ENCODE measurements at places on chromosomes 1 and 21. TPM values are rescaled to one million over a fixed set of nuclear protein-coding genes. Genes with fewer than 3 reads are reported as not detected.
A peak's percentile ranks its signal among the peaks of the same experiment; 100 is the strongest.

- peak; percentile 97 for DNase-seq
These were observed at the start of gene HAX1 for GRCh38 chr1:154272217-154272998. Gene HAX1, plus strand, starts transcription at chr1:154272629. Its CDS starts 95 bp downstream, at chr1:154272724.

GRCh38 chr1:156740237-156740740, 599 bp downstream of the MRPL24 start:
- no peak for DNase-seq

- no peak for DNase-seq
These were observed 45.7 kb downstream of the ATP2B4 start for GRCh38 chr1:203672346-203672745.

- DNase-seq = peak; percentile 94
These were observed 11.3 kb upstream of the RIPK4 start for GRCh38 chr21:41777951-41778815.

DNA sequence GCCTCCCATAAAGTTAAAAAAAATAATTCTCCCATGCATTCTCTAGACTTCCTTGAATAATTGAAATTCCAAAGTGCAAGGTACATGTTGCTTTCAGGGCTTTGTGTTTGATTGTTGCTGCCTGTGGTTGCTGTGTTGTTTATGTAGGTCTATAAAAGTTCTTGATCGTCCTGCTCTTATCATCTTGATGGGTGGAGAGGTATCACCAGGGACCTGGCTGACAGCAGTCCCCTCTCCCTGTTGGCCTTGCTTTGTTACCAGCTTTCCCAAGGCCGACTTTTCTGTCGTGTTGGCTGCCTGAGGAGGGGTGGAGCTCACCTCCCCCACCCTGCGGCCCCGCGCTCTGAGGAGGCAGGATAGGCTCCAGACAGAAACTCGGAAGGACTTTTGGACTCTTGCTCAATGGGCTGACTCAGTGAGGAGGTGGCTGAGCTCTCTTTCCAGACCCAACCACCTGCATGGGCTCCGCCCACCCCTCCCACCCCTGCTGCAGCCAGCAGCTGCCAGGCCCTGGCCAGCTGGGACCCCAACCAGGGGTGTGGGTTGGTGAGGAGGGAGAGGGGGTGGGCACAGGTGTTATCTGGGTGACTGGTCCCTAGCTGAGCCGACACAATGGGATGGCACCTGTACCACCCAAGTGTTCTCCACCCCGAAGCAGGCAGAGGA, 2.0 kb downstream of the INAVA start:
- DNase-seq = no peak

GRCh38 chr1:34840426-34840825, 19.1 kb downstream of the SMIM12 start:
- peak; percentile 30 for DNase-seq

OLFML2B gene
- 4.5 TPM for total RNA-seq

- no peak for DNase-seq
These were observed 471.4 kb downstream of the PTBP2 start for GRCh38 chr1:97192872-97193572.

DNA sequence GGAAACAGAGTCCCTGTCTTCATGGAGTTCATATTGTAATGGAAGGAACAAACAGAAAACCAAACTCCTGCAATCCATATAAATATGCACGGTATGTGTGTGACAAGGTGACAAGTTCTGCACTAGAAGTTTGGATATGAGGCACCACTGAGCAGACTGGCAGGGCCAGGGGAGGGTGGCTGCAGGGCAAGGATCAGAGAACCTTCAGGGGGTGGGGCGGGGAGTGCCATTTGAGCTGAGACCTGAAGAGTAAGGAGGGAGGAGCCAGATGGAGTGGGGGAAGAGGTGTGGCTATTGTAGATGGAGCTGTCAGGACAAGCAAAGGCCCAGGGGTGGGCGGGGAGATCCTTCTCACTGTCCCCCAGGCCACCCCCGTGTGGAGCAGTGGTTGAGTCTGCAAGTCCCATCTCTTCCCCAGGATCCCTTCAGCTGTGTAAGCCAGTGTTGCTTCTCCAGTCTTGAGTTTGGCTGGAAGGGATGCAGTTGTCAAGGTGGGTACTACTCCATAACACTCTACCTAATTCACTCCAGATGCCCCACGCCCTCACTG, 76.4 kb downstream of the ATP5PO start:
- DNase-seq = no peak

DNA sequence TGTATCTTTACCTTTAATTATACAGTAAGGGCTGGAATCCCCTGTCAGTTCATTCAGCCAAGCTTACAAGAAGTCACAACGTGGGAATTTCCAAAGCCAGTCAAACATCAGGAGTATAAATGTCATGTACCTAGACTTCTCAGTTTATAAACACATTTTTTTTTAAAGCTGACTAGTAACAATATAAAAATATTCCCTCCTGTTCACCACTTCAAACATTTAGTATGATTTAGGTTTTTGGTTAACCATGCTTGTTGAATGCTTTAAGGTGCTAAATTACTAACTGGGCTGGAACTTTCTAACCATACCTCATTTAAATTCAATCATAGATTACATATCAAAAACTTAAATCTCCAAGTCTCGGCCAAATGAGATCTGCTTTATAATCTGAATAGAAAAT, 44.0 kb downstream of the JAK1 start:
- no peak for DNase-seq

GPA33 gene
- not detected for total RNA-seq

ACTN2 gene
- 1,486 TPM for total RNA-seq

DNA sequence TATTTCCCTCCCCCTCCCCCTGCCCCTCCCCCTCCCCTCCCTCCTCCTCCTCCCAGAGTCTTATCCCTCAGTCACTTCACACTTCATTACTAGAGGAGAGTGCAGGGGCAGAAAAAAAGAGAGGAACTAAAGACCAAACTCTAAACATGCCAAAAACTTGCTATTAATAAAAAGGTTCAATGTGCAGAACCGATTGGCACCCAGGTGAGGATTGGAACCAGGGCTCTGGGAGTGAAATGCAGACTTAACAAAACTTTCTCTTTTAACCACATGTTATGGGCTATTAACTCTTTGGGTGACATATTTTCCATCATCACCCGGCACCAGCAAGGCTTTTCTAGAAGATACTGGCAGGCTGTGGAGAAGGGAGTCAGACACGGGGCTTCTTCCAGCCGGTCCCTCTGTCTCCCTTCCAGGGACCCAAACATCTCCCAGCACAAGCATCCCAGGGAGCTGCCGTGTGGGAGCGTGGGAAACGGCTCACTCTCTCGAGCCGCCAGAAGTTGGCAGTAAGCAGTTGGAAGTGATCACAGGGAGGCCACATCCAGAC, 13.6 kb downstream of the NID1 start:
- DNase-seq = no peak

GRCh38 chr1:155127105-155127966, at the start of gene EFNA1:
Gene EFNA1, plus strand, starts transcription at chr1:155127876. Its CDS starts 102 bp downstream, at chr1:155127978.
- peak; percentile 75 for DNase-seq

GRCh38 chr1:242219905-242220304, 221.0 kb upstream of the MAP1LC3C start:
- no peak for DNase-seq

HUNK gene
- 2.0 TPM for total RNA-seq

DNA sequence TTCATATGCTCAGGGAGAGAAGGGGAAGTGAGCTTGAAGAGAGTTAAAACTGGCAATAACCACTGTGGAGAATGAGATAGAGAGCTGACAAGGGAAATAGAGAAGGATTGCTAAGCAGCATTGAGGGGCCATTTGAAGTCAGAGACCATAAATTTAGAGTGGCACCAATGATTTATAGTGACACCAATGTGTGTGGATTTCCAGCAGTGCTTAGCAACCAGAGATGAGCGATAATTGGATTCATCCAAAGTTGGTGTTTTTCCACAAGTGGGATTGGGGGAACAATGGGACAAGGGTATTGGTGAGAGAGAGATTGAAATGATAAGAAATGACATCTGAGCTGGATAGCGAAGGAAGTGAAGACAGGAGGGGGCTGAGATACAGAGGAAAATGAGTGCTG, 114.1 kb downstream of the C1orf94 start:
- no peak for DNase-seq

RGS4 gene
- 1.5 TPM for total RNA-seq

DNA sequence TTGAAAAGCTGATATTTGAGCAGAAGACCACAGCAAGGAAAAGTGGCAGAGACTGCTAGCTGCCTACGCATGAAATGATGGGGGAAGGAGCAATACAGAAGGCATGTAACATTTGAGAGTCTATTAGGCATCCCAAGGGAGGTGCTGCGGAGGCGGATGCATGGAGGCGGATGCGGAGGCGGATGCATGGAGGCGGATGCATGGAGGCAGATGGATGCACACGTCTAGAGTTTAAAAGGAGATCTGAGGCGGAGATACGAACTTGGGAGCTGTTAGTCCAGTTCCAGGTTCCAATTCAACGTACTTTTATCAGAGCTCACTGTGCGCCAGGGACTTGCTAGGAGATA, 744 bp upstream of the DDX20 start:
- no peak for DNase-seq

HRNR gene
- total RNA-seq = not detected

GBP5 gene
- 1.0 TPM for total RNA-seq

DNA sequence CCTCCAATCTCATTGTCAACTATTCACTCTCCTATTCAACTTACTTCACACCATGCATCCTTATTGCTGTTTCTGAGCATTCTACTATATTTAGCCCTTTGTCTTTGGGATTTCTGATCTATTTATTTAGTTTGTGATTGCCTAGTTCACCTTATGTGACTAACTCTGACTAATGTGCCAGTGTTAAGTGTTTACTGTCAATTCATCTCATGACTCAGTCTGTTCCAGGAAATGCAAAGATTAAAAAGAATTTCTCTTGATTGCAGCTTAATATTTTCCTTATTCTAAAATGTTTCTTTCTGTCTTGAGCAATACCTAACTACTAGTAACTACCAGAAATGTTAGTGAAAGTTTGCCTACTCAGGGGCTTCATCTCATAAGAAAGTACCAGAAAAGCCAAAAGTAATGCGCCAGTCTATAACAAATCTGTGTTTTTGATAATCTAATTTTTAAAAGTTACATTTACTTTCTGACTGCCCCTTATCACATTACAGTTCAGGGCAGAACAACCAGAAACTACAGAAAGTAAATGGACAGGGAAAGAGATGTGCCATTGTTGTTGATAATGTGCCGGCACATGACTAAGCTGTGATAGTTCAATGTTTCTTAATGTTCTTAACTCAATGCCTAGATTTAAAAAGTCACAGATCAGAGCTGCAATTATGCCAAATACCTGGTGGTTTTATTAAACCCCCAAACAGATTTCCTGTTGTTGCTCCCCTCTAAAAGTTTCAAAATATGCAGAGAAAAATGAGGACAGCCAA, 556.5 kb downstream of the PTBP2 start:
- no peak for DNase-seq

UBL4B gene
- total RNA-seq = not detected

Data from right atrium auricular region (tissue), 2 donors.